Glomerular endothelial cell (primary cell): ENCODE measurements at places on chromosomes 2 and 18. TPM values are rescaled to one million over a fixed set of nuclear protein-coding genes. Genes with fewer than 3 reads are reported as not detected.

The PDE11A gene
- 0.48 TPM in 1 of 2 replicates, not detected in the other for total RNA-seq

The DYNAP gene
- total RNA-seq = not detected in 2 replicates

- DNase-seq = no peak
Measured at GRCh38 chr18:23970161-23971096, 44.1 kb upstream of the TTC39C start.

- DNase-seq = no peak
Measured at GRCh38 chr2:124281541-124281940, 256.5 kb downstream of the CNTNAP5 start.
